ENCODE measurements at places on chromosomes 13 and 19.

DNA sequence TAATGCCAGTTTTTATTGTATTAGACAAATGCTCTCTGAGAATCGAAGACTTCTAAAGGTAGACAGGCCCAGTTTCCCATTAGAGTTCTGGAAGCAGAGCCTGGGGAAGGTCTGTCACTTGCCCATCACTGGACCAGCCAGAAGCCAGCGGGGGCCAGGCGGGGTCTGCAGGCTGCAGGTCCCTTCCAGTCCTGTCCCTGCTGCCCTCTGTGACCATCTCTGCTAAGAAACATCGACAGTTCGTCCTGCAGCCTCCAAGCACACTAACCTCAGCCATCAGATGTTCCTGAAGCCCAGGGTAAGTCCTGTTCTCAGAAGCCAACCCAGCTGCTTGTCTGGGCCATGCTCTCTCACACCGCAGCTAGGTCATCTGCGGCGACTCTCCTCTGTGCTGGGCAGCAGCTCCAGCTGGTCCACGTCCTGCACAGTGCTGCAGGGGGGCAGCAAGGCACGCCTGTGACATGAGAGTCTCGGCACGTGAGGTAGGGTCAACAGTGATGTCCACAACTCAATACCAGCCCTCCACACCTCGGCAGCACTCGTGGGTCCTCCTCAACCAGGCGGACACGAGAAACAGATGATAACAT is 2.9 kb upstream of the ADPRHL1 start:
- DNase-seq = no peak

DNA sequence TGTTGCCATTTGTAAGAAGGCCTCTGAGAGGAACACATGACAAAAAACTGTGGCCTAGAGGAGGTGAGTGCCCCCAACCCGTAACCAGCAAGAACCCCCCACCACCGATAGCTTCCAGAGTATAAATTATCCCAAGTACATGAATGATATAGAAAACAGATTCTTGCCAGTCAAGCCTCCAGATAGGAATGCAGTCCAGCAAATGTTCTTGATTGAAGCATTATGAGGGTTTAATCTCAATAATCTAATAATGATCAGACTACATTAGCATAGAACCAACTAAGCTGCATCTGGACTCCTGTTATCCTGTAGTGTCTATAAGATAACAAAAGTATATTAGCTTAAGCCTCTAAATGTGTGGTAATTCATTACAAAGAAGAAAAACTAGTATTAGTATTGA is 908.9 kb upstream of the ATXN8OS start:
- no peak for DNase-seq

- DNase-seq = no peak
These were observed 9.4 kb upstream of the GRAMD1A start for GRCh38 chr19:34990578-34991192.

DNA sequence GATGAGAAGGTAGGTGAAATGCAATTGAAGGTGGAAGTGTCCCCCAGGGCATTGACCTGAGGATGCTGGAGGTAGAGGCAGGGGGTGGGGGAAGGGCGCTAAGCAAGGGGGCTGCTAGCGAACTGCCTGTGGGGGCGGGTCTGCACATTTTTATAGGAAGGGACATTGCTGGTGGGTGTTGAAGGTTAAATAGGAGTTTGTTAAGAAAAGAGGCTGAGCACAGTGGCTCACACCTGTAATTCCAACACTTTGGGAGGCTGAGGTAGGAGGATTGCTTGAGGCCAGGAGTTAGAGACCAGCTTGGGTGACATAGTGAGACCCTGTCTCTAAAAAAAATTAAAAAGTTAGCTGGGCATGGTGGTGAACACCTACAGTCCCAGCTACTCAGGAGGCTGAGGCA is 5.5 kb upstream of the ACP4 start:
- DNase-seq = no peak

DNA sequence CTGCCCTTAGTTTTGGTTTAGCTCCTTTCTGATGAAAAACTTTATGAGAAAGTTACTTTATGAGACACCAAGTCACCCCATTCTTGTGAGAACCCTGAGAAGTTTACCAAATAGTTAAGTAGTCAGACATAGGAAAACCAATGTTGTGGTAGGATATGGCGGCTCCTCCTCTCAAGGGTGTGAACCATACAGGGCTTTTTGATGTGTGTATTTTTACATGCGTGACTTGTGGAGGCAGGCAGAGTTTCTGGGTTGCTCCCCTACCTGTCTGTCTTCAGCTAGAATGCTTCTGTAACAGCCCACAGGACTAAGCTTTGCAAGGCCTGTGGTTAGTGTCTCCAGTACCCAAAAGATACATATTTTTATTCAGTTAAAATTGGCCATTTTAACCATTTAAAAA is 18.3 kb downstream of the UBAC2 start:
- DNase-seq = no peak
